ENCODE measurements at places on chromosomes 2 and 18.

GRCh38 chr18:1015777-1016176, 111.1 kb downstream of the ADCYAP1 start:
- no peak for DNase-seq

- DNase-seq = no peak
Observed at GRCh38 chr18:7978834-7979233, 411.7 kb downstream of the PTPRM start.

GRCh38 chr2:188360485-188361263, 69.0 kb downstream of the GULP1 start:
- no peak for DNase-seq

DNA sequence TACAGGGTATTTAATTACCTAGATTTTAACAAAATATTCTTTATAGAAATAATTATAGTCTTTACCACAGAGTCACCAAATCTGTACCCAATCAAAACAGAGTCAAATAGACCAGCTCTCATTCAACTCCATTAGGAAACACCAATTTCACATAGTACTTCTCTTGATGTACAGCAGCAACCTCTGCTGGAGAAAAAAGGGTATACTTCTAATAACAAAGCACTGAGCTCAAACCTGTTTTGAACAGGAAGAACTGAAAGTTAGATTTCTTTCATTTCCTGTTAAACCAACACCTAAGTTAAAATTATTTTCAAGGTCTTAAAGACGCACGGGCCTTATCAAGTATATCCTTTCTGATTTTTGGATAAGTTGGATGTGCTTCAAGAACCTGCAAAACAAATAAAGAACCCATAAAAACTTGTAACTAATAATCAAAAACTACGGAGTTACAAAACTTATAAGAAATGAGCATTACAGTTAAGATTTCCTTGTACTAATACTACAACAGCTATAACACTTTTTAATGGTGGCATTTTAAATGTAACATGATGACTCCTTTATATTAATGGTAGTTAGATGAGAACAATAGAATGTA, 79.0 kb downstream of the TTC21B start:
- DNase-seq = peak; percentile 57

Measured in NCI-H2171 (cell line).